PC-3 (cell line): ENCODE measurements at places on chromosomes 6 and 20.
A peak's percentile ranks its signal among the peaks of the same experiment; 100 is the strongest.

GRCh38 chr6:30411515-30412207 lies 66.7 kb downstream of the RPP21 start:
- peaks cover 40% of the 10 kb centered on the region for H3K27me3 ChIP-seq
- H3K36me3 ChIP-seq, result no peaks in the 10 kb centered on the region
- H3K27ac ChIP-seq, result no peak overlapping the region
- peak; percentile 72 for DNase-seq

- no peak overlapping the region for H3K4me3 ChIP-seq
- H3K4me1 ChIP-seq, result peaks cover 3% of the 10 kb centered on the region; the same call in 1 of the 2 replicates
- DNase-seq, result peak; percentile 25
- no peak overlapping the region for H3K27ac ChIP-seq
Measured at GRCh38 chr6:28710466-28711191, 184.9 kb downstream of the GPX5 start.

DNA sequence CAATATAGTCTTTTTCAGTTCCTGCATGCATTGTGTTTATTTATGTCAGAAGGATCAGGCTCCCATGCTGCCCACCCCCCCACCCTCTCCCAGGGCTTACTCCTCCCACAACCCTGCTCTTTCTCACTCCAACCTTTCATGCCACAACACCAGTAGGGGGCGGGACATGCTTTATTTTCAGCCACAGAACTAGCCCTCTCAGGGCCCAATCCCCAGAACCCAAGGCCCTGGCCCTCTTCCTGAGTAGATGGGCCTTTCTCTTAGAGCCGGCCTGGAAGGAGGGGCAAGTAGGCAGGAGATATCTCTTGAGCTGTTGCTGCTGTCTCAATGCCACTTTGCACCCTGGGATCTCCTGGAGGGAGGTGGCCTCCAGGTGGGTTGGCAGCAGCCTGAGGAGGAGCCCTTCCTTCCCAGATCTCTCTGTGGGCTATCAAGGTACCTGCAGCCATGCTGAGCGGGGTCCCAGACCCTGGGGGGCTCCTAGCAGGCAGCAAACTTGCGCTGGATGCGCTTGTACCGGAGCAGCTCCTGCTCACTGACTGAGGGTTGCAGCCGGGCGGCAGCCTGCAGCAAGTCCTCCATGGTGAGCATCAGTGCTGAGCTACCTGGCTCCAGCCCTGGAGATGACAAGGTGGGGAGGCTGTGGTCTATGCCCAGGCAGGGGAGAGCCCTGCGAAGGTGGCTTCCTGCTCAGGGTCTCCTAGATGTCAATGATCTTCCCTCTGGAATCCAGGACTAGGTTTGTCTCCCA lies 3.5 kb downstream of the GNMT start:
- H3K36me3 ChIP-seq, result no peaks in the 10 kb centered on the region; the same call in 1 of the 2 replicates
- H3K4me1 ChIP-seq, result peaks cover 15% of the 10 kb centered on the region; the same call in 1 of the 2 replicates
- no peaks in the 10 kb centered on the region for H3K27me3 ChIP-seq
- no peak overlapping the region for H3K4me3 ChIP-seq
- H3K27ac ChIP-seq, result no peak overlapping the region

- H3K4me1 ChIP-seq, result peaks cover 3% of the 10 kb centered on the region
- H3K27me3 ChIP-seq, result no peaks in the 10 kb centered on the region
- H3K4me3 ChIP-seq, result no peak overlapping the region
- DNase-seq, result peak; percentile 39
- no peaks in the 10 kb centered on the region for H3K36me3 ChIP-seq
Measured at GRCh38 chr6:17103715-17104114, 1.9 kb downstream of the STMND1 start.

- peaks cover 51% of the 10 kb centered on the region for H3K36me3 ChIP-seq
- no peaks in the 10 kb centered on the region for H3K27me3 ChIP-seq
- H3K27ac ChIP-seq, result no peak overlapping the region
- DNase-seq, result no peak
Measured at GRCh38 chr20:35012227-35013069, 56.8 kb downstream of the MYH7B start.

DNA sequence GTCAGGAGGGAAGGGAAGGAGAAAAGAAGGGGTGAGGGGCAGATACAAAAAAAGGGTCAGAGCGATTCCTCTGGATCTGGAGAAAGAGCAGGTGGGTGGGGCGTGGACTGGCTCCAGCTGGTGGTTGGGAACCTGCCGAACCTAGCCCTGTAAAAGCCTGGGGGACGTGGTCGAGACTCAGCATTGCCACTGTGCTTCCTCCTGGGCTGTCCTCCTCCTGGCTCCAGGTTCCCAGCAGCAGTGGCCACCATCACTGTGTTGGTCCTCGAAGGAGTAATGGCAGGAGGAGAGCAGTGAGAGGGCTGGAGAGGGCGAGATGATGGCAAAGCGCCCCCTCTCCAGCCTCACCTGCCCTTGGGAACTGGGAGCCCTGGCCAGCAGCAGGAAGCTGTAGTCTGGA lies 3.5 kb upstream of the RAET1L start:
- no peak overlapping the region for H3K4me3 ChIP-seq
- H3K27me3 ChIP-seq, result no peaks in the 10 kb centered on the region
- H3K36me3 ChIP-seq, result no peaks in the 10 kb centered on the region
- H3K4me1 ChIP-seq, result peaks cover 17% of the 10 kb centered on the region; the same call in 1 of the 2 replicates
- DNase-seq, result no peak
- H3K27ac ChIP-seq, result no peak overlapping the region

- no peaks in the 10 kb centered on the region for H3K36me3 ChIP-seq
- no peak overlapping the region for H3K4me3 ChIP-seq
- H3K4me1 ChIP-seq, result peaks cover 20% of the 10 kb centered on the region
- no peak for DNase-seq
Measured at GRCh38 chr6:41963371-41963770, 21.8 kb upstream of the CCND3 start.

DNA sequence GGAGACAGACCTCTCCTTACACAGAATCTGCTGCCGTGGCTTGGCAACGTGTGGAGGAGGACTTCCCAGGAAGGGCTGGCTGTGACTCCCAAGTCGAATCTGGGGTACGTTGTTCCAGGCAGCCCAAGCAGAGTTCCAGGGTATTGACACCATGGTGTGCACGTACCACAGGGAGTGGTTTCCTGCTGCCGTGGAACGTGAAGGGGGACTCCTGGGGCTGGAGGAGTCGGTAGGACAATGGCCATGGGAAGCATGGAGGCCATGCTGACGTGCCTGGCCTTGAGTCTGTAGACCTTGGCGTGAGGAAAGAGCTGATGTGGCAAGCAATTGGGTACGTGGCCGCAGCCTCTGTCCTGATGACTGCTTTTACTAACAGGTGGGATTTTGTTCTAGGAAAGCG lies 119.3 kb downstream of the TULP4 start:
- DNase-seq, result no peak
- H3K27ac ChIP-seq, result no peak overlapping the region
- no peaks in the 10 kb centered on the region for H3K27me3 ChIP-seq
- no peaks in the 10 kb centered on the region for H3K36me3 ChIP-seq
- no peak overlapping the region for H3K4me3 ChIP-seq
- H3K4me1 ChIP-seq, result no peaks in the 10 kb centered on the region

GRCh38 chr6:11092668-11093375 lies 812 bp upstream of the SMIM13 start:
- H3K36me3 ChIP-seq, result no peaks in the 10 kb centered on the region
- no peak for DNase-seq
- no peaks in the 10 kb centered on the region for H3K27me3 ChIP-seq
- peaks cover 18% of the 10 kb centered on the region for H3K4me1 ChIP-seq
- peak overlapping the region; percentile 69 for H3K27ac ChIP-seq

DNA sequence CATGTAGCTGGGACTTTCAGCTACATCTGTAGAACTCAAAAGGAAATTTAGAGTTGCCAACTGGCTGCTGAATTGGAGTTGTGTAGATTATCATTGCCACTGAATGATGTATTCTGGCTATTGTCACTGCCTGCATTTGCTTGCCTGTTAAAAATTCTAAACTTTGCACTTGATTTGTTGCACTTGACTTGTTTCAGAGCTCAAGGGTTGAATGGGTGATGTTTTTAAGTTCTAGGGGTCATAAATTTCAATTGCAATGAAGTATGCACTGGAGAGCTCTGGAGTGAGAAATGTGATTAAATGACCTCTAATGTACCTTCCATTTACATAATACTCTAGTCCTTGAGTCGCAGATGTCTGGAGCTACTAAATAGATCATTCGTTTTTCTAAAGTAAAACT lies 102.4 kb downstream of the TNFRSF21 start:
- no peak for DNase-seq
- H3K27ac ChIP-seq, result no peak overlapping the region
- H3K27me3 ChIP-seq, result no peaks in the 10 kb centered on the region
- no peaks in the 10 kb centered on the region for H3K36me3 ChIP-seq
- H3K4me3 ChIP-seq, result no peak overlapping the region
- peaks cover 11% of the 10 kb centered on the region for H3K4me1 ChIP-seq

DNA sequence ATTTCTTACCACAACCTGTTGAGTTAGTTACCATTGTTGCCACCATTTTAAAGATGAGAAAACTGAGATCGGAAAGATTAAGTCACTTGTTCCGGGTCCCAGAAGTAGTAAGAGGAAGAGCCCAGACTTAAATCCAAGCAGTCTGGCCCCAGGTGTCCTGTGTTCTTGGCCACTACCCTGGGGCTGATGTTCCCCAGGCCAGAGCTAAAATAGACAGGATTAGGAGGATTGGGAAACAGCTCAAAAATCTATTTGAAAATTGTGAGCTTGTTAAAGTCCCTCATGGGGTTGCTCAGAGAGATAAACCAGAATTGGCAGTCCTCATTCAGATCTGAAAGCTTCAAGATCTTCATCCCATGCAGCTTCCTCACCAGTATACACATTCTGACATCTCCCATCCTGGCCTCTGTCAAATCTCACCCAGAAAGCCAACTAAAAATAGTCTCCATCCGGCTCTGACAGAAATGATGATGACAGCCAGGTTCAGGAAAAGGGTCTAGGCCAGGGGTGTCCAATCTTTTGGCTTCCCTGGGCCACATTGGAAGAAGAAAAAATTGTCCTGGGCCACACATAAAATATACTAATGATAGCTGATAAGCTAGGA lies 62.0 kb downstream of the GFOD1 start:
- no peaks in the 10 kb centered on the region for H3K27me3 ChIP-seq
- no peak overlapping the region for H3K4me3 ChIP-seq
- H3K4me1 ChIP-seq, result peaks cover 9% of the 10 kb centered on the region; the same call in 1 of the 2 replicates
- H3K36me3 ChIP-seq, result no peaks in the 10 kb centered on the region

DNA sequence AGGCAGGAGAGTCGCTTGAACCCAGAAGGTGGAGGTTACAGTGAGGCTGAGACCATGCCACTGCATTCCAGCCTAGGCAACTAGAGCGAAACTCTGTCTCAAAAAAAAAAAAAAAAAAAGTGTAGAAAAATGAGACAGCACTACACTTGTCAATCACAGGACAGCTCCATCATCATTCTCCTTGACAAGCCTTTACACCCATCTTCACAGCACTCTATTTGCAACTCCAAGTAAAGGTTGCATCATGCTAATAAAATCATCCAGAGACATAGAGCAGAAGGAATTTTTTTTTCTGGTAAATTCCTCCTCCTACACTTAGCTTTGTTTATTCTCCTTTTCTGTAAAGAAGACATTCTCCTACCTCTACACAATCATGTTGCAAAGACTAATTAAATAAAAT lies 791.0 kb upstream of the HS3ST5 start:
- H3K4me1 ChIP-seq, result no peaks in the 10 kb centered on the region
- no peaks in the 10 kb centered on the region for H3K27me3 ChIP-seq
- no peaks in the 10 kb centered on the region for H3K36me3 ChIP-seq
- no peak overlapping the region for H3K27ac ChIP-seq
- no peak overlapping the region for H3K4me3 ChIP-seq

GRCh38 chr6:159305159-159305558 lies 136.0 kb downstream of the FNDC1 start:
- no peaks in the 10 kb centered on the region for H3K36me3 ChIP-seq
- H3K27ac ChIP-seq, result no peak overlapping the region
- no peak overlapping the region for H3K4me3 ChIP-seq
- DNase-seq, result no peak
- no peaks in the 10 kb centered on the region for H3K4me1 ChIP-seq

- H3K36me3 ChIP-seq, result no peaks in the 10 kb centered on the region
- H3K27me3 ChIP-seq, result no peaks in the 10 kb centered on the region
- H3K4me3 ChIP-seq, result no peak overlapping the region
Measured at GRCh38 chr20:42923348-42923918, 266.3 kb downstream of the PTPRT start.

GRCh38 chr6:77055711-77056110 lies 407.6 kb downstream of the HTR1B start:
- H3K4me3 ChIP-seq, result no peak overlapping the region
- H3K36me3 ChIP-seq, result no peaks in the 10 kb centered on the region
- H3K4me1 ChIP-seq, result no peaks in the 10 kb centered on the region

- no peaks in the 10 kb centered on the region for H3K36me3 ChIP-seq
- no peaks in the 10 kb centered on the region for H3K27me3 ChIP-seq
- peaks cover 6% of the 10 kb centered on the region; the same call in 1 of the 2 replicates for H3K4me1 ChIP-seq
Measured at GRCh38 chr6:150258381-150258780, 110.4 kb upstream of the IYD start.
